GM20000 (cell line): ENCODE measurements at places on chromosomes 7 and 10.
A peak's percentile ranks its signal among the peaks of the same experiment; 100 is the strongest.

- no peak for DNase-seq
Observed at GRCh38 chr7:158121441-158122045, 466.1 kb downstream of the PTPRN2 start.

DNA sequence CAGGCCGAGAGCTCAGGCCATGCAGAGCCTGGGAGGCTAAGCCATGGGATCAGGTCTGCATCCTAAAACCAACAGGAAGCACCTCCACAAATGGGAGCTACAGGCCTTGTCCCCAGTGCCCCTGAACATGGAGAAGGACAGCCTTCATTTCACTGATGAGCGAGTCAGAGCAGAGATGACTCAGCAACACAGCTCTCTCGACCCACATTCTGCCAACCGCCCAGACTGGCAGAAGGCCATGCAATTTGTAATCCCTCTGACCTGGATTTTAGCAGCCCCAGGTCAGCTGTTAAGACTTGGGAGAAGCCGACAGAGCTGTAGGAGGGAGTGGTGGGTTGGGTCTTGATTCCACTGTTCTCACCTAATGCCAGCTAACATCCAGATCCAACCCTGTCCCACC lies 25.5 kb downstream of the VOPP1 start:
- DNase-seq: no peak

DNA sequence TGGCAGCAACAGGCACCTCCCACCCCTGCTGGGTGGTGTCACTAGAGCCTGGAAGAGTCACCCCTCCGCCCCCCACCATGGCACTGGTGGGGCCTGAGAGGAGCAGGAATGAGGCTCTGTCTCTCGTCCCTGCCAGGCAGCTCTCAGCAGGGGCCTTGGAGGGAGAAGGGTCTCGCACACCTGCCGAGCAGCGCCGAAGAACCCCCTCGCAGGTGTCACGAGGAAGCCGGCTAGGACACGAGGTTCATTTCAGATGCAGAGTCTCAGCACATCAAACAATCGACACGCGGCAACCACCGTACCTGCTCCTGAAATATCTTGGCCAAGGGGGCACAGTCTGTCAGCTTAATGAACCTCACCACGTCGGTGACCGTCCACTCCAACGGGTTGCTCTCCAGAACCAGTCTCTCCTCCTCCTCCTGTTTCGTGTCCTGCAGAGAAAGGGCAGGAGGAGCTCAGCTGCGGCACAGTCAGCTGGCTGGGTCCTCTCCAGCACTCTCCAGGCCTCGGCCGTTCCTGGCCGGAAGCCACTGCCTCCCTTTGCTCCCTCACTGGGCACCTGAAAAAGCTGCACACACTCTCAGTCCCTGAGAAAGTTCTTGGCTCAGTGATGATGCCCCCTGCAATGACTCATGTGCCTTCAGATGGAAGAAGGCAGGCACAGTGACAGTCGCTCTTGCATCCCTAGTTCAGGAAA lies 240.1 kb downstream of the SFMBT2 start:
- DNase-seq: no peak

DNA sequence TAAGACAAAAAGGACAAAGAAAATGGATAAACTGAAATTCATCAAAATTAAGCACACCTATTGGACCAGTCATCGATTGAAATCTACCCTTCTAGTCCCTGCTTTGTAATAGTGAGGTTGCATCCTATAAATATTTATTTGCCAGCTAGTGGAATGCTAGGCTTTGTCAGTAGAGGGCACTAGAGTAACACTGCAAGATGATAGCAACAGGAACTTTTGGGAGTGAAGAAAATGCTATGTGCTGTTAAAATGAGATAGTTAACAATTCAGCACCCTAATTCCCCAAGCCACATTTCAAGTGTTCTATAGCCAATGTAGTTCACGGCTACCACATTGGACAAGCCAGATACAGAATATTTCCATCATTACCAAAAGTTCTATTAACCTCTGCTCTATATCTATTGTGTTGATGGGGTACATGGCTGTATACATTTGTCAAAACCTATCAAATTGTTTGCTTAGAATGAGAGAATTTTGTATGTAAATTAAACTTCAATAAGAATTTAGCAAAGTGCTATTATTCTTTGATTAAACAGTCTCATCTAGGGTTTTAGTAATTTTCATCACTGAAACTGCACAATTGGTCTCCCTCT lies 69.8 kb downstream of the LSMEM1 start:
- DNase-seq: peak; percentile 67

GRCh38 chr7:114051871-114052331 lies 133.1 kb upstream of the PPP1R3A start:
- DNase-seq: peak; percentile 18

- no peak for DNase-seq
Observed at GRCh38 chr7:145106001-145106400, 270.1 kb upstream of the TPK1 start.

GRCh38 chr7:158382363-158383254 lies 205.0 kb downstream of the PTPRN2 start:
- DNase-seq: no peak
